BJ (cell line): ENCODE measurements at places on chromosomes 16 and 17.

DNA sequence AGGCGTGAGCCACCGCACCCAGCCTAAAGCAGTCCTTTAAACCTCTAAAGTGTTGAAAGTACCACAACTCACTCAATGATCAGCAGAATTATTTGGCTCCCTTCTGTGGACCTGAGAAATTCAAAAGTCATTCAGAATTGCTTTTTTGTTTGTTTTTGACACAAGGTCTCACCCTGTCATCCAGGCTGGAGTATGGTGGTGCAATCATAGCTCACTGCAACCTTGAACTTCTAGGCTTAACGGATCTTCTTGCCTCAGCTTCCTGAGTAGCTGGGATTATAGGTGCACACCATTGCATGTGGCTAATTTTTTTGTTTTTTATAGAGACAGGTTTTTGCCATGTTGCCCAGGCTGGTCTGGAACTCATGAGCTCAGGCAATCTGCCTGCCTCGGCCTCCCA is 44.3 kb downstream of the TRAF4 start:
- no peak for DNase-seq

DNA sequence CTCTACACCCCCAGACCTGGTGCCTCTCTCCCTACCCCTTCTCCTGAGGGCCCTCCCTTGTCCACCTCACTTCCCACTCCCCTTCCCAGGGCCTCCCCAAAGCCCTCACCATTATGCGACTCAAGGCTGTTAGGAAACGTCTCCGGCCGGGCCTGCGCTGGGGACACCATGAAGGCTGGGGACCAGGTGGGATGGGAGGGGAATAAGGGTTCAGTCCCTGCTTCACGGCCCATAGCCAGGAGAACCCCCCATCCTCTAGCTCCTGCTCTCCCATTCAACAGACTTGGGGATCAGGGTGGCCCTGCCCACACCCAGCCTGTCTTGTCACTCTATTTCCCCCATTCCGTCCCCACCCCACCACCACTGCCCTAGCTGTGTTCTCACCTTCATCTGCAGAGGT is 2.1 kb downstream of the NEURL4 start:
- no peak for DNase-seq

- no peak for DNase-seq
Observed at GRCh38 chr17:56896217-56896967, 17.5 kb downstream of the TRIM25 start.

DNA sequence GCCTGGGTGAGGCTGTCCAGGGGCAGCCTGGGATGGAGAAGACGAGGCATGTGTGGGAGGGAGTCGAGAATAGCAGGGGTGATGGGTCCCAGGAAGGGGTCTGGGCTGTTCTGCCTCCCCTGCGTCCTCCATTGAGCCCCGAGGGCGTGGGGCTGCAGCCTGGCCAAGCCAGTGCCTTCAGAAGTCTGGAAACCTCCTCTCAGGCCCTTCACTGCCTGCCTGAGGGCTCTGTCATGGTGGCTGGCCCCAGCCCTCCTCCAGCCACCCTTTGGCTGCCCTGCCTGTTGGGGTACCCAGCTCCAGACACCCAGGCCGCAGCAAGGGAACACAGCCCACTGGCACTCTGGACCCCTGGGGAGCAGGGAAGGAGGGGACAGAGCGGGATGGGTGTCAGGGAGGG is 27.6 kb downstream of the ENGASE start:
- no peak for DNase-seq

- DNase-seq, result no peak
Observed at GRCh38 chr17:78429618-78429995, 51.2 kb downstream of the PGS1 start.

DNA sequence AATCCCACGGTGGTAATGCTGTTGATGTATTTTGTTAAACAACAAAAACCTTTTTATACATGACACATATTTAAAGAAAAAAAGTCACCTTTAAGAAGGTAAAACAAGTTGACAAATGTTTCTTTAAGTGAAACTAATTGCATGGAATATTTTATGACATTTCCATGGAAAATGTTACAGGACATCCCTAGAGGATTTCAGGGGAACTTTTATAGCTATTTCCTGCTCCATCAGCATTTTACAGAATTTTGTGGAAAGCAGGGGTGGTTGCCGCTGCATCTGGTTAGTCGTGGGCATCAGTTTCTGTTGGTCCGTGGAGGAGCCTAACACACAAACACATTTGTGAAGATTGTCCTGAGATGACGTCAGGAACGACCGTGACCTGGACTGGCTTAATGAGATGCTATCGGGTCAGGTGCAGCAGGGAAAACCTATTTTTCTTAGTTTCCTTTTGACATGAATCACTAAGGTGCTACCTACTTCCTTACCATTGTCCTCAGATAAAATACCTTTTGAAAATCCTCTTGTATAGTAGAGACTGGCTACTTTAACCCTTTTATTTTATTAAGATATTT is 305.1 kb downstream of the MAP2K6 start:
- no peak for DNase-seq

DNA sequence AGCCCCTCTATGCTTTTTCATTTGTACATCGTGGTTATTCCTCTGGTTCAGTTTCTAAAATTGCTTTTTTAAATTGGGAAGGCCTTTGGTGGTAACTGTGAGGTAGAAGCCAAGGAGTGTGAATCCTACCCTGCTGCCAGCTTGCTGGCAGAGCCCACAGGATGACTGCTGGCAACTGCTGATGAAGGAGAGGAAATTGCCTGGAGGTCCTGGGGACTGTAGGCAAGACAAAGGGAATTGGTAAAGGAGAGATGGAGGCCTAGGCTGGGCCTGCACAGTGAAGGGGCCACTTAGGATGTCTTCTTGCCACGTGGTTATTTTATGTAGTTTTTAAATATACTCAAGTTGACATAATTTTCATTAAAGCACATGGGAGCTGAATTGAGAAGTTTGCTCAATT is 15.8 kb downstream of the C17orf58 start:
- no peak for DNase-seq
